HEK293T (cell line): ENCODE measurements at places on chromosomes 4 and X.

GRCh38 chr4:36823199-36823967 is 421.2 kb upstream of the NWD2 start:
- DNase-seq: no peak

- DNase-seq: no peak
Measured at GRCh38 chr4:15855804-15856475, 77.8 kb downstream of the CD38 start.

GRCh38 chrX:71244359-71245128 is 9.4 kb downstream of the ZMYM3 start:
- no peak for DNase-seq

DNA sequence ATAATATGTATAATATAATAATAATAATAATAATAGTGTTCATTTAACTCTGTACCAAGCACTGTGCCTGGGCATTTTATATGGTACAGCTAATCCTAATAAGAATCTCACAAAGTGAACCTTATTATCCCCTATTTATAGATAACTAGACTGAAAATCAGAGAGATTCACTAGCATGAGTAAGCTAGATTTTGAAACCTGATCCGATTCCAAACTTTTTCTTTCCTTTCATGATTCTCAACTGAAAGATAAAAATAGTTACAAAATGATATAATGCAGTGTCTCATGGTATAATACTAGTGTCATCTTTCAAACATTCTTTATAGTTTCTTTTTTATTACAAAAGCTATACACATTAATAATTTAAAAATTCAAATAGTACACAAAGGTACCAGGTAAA is 55.9 kb upstream of the RNF128 start:
- DNase-seq: no peak

DNA sequence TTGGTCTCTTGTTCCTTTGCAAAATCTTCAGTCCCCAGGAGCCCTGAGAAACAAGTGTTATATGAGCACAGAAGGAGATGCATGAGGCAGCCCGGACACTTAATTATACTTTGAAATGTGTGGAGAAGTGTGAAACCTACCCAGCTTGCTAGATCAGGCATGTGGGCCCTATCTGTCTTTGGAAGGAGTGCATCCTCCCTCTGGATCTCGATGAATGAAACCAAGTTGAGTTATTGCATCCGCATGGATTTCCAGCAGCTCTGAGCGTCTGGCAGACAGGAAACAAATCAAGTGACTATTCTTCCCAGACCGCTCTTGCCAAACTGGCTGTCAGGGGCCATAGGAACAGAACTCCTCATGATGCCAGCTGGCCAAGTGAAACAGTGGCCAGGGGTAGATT is 19.6 kb upstream of the SOWAHD start:
- DNase-seq: peak; percentile 7

DNA sequence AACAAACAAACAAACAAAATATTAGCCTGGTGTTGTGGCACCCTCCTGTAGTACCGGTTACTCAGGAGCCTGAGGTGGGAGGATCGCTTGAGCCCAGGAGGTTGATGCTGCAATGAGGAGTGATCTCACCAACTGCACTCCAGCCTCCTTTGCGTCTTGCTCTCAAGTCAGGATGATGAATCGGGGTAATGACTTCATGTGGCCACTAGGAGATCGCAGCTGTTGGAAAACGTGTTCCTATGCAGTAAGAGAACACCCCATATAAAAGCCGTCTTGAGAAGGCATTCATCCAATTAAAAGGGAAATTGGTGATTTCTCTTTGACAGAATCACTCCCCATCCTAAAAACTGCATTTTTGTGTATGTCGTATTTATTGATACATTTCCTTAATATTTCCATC is 6.9 kb downstream of the CCNB3 start:
- DNase-seq: peak; percentile 22

DNA sequence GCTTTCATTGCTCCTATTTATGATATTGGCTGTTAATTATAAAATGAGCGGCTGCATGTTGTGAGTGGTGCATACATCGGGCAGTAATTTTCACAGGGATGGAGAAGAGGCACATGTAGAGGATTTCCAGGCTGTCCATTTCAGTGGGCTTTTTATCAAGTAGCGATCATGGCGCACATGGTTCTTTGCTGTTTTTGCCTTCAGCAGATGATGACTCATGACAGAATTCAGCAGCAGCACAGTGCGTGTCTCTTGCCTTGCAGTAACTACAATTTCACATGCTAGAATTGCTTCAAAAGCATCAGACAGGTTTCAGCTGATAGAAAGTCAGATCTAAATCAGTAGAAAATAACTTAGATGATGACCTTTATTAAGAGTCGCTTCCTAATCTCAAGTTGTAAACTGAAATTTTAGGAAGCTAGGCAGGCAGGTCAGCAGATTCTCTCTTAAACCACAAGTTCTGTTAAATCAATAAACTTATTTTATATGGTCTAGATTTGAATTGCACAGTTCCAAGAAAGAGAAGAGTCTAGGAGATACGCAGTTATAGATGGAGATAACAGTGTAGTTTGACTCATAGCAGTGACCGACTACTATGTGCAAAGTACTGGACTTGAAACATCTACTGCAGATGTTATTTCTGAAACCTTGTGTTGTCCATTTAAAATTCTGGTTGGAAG is 35.8 kb downstream of the LRP2BP start:
- DNase-seq: no peak

DNA sequence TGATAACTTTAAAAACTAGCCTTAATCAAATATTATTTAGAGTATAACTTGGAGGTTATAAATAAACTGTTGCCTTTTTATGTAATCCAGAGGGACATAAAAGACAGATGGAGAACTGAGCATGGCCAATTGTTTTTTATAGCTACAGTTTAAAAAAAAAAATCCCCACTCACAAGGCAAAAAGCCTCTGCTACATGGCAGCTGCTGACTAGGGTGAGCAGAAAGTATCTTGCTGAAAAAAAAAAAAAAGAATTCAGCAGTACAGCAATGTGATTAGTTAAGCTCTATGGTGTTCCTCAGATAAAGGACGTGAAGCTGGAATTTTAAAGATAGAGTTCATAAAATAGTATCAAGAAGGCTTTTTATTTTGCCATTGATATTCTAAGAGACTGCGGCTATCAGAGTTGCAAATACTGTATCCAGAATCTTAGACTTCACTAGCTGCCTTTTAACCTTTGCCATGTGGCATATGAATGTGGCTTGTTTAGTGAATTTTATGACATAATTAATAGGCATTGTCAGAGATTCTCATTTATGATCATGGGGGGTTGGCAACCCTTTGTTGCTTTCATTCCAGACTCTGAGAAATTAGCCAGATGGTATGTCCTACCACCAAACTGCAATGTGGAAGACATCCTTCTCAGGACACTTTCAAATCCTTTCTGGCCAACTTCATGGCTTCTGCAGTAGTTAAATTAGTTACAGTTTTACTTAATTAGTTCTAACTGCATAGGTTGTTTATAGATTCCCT is 498.0 kb downstream of the STPG2 start:
- no peak for DNase-seq
